A549 treated with AZD2906 at 1 μM for 4 hours (cell line): ENCODE measurements at places on chromosomes 1 and 21. TPM values are rescaled to one million over a fixed set of nuclear protein-coding genes. Genes with fewer than 3 reads are reported as not detected.

Gene TAS1R1
- 0.03 TPM in 1 of 5 replicates, not detected in the others for total RNA-seq

Gene CNR2
- total RNA-seq = 0.01 TPM in 1 of 5 replicates, not detected in the others

Gene TRIM33
- 9.1 to 16.0 TPM (median 10.6 TPM) in 5 replicates for total RNA-seq

Gene GBP6
- not detected in 5 replicates for total RNA-seq

Gene TINAGL1
- 0.31 to 0.72 TPM (median 0.55 TPM) in 5 replicates for total RNA-seq

Gene TMOD4
- total RNA-seq = 0.24 to 0.29 TPM (median 0.28 TPM) in 3 of 5 replicates, not detected in the others

Gene CACHD1
- total RNA-seq = 1.3 to 1.6 TPM (median 1.3 TPM) in 5 replicates

Gene GBP7
- not detected in 5 replicates for total RNA-seq

Gene USH2A
- total RNA-seq = not detected in 5 replicates

Gene KTI12
- 15.9 to 20.8 TPM (median 17.7 TPM) in 5 replicates for total RNA-seq

Gene TPTE
- not detected in 5 replicates for total RNA-seq

Gene S100A12
- not detected in 5 replicates for total RNA-seq

Gene AKR7A3
- 0.10 to 0.20 TPM (median 0.14 TPM) in 4 of 5 replicates, not detected in the other for total RNA-seq

Gene GABPA
- total RNA-seq = 5.7 to 6.8 TPM (median 6.4 TPM) in 5 replicates

Gene LCE2A
- total RNA-seq = not detected in 5 replicates

Gene SPRR1B
- total RNA-seq = not detected in 5 replicates

Gene SPAG17
- not detected in 5 replicates for total RNA-seq

Gene ITGB3BP
- total RNA-seq = 20.5 to 26.3 TPM (median 23.7 TPM) in 5 replicates

Gene ACTL8
- total RNA-seq = 1.4 to 1.8 TPM (median 1.7 TPM) in 5 replicates

Gene CFAP107
- not detected in 5 replicates for total RNA-seq

Gene NDUFS2
- total RNA-seq = 78.6 to 115 TPM (median 82.0 TPM) in 5 replicates

Gene ST6GALNAC5
- total RNA-seq = 0.09 to 0.22 TPM (median 0.11 TPM) in 5 replicates

Gene EDEM3
- 6.5 to 9.0 TPM (median 7.2 TPM) in 5 replicates for total RNA-seq
